ENCODE measurements at places on chromosomes 5 and 9.

DNA sequence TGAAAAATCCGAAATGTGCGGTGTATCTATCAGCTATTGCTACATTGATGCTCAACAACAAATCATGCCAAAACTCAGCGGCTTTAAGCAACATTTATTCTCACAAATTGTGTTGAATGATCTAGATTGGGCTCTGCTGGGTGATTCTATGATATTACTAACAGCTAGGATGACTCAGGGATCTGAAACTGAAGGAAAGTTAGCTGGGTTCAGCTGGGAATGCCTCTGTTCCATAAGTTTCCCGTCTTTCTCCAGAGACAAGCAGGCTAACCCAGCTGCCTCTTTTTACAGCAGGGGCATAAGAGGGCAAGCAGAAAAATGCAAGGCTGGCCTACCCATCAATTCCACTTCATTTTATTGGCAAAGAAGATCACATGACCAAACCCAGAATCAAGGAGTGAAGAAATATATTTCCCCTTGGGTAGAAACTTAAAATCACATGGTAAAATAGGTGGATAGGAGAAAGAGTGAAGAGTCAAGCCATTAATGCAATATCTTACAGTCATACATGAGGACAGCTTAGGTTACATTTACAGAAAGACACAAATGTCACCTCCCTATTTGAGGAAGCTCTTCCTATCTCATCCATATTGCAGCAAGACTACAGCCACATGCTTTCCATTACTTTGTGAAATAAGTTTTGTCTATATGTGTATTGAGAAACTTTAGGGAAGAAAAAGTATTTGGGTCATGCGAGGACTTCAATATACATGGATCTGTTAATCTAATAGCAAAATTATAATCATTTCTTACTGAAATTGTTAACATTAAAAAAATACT, 30.8 kb downstream of the IL7R start:
- no peak for DNase-seq

DNA sequence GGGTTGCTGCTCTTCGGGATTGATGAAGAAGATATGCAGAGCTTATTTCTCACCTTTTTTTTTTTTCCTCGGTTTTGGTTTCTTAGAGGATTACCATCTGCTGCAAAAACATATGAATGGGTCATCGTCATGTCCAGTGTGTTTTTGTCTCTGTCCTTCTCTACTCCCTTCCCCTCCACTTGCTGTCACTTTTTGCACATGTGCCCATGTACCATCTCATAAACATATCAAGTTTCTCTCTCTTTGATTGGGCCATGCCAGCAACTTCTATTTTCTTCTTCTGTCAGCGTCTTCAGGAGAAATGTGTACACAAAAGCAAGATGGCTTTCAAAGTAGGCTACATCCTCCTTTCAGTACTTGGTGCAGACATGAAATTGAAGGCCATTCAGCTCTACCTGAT, 57.1 kb downstream of the ZNF462 start:
- no peak for DNase-seq

DNA sequence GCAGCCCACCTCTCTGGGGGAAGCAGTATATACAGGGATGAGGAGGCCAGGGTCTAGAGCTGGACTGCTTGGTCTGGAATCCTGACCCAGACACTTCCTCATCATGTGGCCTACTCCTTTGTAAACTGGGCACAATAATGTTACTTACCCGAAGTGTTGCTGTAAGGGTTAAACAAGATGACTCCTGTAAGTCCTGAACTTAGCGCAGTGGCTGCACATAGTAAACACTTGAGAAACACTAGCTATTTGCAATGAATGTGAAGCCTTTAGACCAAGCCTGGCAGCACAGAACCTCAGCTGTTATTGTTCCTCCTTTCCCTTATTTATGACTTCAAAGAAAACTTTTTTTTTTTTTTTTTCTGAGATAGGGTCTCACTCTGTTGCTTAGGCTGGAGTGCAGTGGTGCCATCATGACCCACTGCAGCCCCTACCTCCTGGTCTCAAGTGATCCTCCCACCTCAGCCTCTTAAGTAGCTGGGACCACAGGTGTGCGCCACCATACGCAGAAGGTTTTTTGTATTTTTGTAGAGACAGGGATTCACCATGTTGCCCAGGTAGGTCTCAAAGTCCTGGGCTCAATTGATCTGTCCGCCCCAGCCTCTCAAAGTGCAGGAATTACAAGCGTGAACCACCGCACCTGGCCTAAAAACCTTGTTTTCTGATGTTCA, 96.2 kb upstream of the IL6ST start:
- DNase-seq = no peak

DNA sequence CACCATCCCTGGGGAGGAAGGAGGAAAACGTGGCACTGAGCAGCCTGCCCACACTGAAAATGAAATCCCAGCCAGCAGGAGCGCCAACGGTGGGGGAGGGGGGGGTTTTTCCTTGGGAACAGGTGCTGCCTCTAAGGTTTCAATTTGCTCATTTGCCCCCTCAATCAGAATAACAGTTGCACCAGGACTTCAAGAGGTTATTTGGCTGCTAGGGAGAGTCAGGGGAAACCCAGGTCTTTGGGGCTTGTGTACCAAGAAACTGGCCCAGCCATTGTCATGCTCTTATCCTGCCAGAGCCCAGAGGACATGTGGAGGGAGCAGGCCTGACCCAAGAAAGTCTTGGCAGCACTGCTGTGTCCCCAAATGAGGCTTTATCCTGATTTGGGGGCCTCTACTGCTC, 66.5 kb downstream of the NDFIP1 start:
- DNase-seq = no peak

GRCh38 chr5:131795879-131796792, 681 bp downstream of the FNIP1 start:
- DNase-seq = peak; percentile 34

GRCh38 chr5:91006713-91007112, 376.4 kb downstream of the ARRDC3 start:
- no peak for DNase-seq

- DNase-seq = no peak
Observed at GRCh38 chr5:179772351-179772750, 21.4 kb upstream of the LTC4S start.

GRCh38 chr5:135850231-135850630, 15.8 kb downstream of the SLC25A48 start:
- DNase-seq = no peak
